COLO829 (cell line): ENCODE measurements at places on chromosomes 3 and 15.

DNA sequence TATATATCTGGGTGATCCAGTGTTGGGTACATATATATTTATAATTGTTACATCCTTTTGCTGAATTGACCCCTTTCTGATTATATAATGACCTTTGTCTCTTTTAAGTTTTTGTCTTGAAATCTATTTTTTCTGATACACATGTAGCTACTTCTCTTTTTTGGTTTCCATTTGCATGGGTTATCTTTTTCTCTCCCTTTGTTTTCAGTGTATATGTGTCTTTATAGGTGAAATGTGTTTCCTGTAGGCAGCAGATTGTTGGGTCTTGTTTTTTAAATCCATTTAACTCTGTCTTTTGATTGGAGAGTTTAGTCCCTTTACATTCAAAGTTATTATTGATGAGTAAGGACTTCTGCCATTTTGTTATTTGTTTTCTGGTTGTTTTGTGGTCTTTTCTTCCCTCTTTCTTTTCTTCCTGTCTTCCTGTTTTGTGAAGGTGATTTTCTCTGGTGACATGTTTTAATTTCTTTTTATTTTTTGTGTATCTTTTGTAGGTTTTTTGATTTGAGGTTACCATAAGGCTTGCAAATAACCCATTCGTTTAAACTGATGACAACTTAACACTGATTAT lies 56.8 kb downstream of the STARD9 start:
- no peak for DNase-seq

GRCh38 chr15:39538936-39539335 lies 41.9 kb upstream of the THBS1 start:
- DNase-seq = peak; percentile 8

DNA sequence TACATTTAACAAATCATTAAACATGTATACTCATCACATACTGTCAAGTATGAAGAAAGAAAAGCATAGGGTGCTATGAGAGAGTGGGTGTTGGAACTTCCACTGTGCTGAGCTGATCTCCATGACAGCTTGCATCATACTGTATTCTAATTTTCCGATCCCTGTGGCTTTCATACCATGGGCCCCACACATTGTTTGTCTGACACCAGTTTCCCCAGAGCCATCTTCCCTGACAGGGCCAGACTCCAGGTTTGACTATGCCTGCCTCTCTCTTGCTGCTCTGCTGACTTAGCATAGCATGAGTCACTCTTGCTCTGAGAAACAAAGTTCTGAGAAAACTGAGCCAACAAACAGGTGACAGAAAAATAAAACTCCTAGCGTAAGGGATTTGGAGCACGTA lies 37.0 kb upstream of the CASR start:
- no peak for DNase-seq

DNA sequence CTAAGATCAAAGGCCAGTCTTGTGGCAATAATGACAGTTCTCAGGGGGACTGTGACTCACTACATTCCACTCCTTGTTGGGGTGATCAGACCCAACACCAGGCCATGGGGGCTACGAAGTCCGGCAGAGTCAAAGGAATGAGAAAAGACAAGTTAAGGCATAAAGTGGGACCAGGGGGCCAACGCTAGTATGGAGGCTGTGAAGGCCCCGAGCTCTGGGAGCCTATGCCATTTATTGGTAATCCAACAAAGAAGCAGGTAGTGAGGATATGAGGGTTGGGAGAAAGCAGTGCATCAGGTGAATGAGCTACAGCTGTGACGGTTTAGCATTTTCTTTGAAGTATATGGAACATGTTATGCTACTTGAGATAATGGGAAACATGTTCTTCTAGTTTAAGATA lies 104.4 kb upstream of the C2CD4B start:
- DNase-seq = no peak

DNA sequence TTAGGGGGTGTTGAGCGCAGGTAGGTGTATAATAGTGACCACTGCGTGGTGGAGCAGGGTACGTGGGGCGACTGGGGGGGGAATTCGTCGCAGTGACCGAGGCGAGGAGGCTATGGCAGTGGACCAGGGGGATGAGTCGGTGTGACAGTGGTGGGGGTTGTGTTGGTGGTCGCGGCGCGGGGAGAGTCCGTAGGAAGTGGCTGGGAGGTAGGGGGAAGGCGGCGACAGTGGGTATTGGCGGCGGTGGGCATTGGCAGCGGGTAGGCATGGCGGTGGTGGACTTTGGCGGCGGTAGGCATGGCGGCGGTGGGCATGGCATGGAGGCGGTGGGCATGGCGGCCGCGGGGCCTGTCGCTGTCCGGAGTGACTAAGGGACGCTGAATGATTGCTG lies 739 bp downstream of the SNRPN start:
- no peak for DNase-seq

DNA sequence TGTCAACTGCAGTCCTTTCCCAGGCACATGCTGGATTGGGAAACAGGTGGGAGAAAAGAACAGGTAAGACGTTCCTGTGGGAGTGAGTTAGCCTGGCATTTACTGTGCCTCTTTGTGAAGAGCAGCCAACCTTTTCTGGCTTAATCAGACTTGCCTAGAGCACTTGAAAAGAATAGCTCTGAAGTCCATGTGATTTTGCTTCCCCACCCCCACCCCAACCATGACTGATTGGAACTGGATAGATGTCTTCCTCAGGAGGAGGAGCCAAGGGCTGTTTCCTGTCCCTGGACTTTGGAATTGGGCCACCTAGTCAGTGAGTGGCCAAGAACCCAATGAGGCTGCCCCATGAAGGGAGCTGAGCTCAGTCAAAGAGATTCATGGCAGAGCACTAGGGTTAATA lies 4.7 kb upstream of the TMEM41A start:
- no peak for DNase-seq

- DNase-seq = no peak
These were observed 698.7 kb downstream of the FHIT start for GRCh38 chr3:60552581-60552980.

GRCh38 chr3:138369151-138369900 lies 20.9 kb downstream of the MRAS start:
- DNase-seq = no peak

- no peak for DNase-seq
These were observed 66.3 kb upstream of the LRIG1 start for GRCh38 chr3:66567077-66567476.
